CD4-positive, alpha-beta T cell treated with Interleukin-15 for 4 hours (primary cell): ENCODE measurements at places on chromosomes 2 and 18.

- no peak for DNase-seq
Observed at GRCh38 chr18:46346213-46346612, 242.0 kb downstream of the HAUS1 start.

GRCh38 chr2:159807183-159808031, 9.4 kb upstream of the CD302 start:
- peak; percentile 7 for DNase-seq

GRCh38 chr18:25350489-25351251, 1.3 kb downstream of the ZNF521 start:
- no peak for DNase-seq

- no peak for DNase-seq
Observed at GRCh38 chr2:4914551-4914950, 777.6 kb upstream of the SOX11 start.

DNA sequence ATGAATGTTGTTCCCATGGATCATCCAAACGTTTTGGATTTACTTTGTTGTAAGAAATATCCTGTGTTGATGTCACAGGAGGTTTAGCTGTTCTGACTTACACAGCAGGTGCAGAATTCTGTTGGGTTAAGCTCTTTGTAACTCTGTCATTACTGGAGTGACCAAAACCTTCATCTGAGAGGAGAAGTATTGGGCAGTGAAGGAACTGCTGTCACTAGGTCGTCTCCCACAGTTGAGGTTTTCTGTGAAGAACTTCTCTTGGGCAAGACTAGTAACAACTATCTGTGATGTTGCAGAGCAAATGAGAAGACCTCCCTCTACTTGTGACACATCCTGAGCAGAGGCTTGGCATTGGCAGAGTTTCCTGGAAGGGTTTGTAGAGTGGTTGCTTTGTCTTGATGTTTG, 2.9 kb downstream of the SPTBN1 start:
- DNase-seq, result no peak

- DNase-seq, result no peak
Observed at GRCh38 chr2:114543236-114543766, 100.9 kb downstream of the DPP10 start.

- DNase-seq, result no peak
Observed at GRCh38 chr2:27940090-27940671, 49.7 kb downstream of the BABAM2 start.

DNA sequence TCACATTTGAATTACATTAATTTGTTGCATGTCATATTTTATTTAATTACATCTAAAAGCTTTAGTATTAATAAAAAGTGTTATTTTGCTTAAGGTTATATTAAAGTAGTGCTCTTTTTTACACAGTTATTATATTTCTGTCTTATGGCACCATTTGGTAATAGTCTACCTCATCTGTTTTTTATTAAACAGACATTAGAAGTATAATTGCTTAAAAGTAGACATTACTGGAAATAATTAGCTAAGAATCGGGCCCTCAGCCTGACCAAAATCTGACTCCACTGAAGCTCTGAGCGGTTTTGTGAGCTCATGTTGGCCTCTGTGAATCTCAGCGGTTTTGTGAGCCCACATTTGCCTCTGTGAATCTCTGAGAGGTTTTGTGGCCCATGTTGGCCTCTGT, 102.5 kb upstream of the SNTG2 start:
- DNase-seq, result no peak

- DNase-seq, result no peak
Observed at GRCh38 chr2:176873403-176873802, 339.2 kb upstream of the HNRNPA3 start.

- DNase-seq, result peak; percentile 13
Observed at GRCh38 chr2:27977731-27978312, 87.3 kb downstream of the BABAM2 start.

DNA sequence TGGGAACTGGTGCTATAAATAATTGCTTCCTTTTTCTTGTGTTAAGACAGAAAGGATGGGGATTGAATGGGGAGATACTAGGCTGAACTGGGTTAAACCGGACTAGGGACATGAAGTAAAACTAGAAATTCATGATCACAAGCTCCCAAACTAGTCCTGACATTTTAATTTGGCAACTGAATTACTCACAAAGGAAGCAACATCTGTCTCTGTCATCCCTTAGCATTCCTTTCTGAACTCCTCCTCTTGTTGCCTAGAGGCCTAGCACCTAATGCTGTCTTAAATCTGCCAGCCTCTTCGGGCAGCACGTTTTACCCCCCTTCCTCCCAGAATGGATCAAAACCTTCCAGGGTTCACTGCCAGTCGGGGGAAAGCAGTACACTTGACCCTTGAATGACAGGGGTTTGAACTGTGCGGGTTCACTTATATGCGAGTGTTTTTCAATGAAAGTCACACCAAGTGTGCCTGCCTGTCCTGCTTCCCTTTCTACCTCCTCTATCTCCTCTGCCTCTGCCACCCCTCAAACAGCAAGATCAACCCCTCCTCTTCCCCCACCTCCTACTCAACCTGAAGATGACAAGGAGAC, 8.2 kb downstream of the KCTD1 start:
- no peak for DNase-seq

GRCh38 chr18:39453882-39454281, 1888.3 kb upstream of the CELF4 start:
- no peak for DNase-seq

DNA sequence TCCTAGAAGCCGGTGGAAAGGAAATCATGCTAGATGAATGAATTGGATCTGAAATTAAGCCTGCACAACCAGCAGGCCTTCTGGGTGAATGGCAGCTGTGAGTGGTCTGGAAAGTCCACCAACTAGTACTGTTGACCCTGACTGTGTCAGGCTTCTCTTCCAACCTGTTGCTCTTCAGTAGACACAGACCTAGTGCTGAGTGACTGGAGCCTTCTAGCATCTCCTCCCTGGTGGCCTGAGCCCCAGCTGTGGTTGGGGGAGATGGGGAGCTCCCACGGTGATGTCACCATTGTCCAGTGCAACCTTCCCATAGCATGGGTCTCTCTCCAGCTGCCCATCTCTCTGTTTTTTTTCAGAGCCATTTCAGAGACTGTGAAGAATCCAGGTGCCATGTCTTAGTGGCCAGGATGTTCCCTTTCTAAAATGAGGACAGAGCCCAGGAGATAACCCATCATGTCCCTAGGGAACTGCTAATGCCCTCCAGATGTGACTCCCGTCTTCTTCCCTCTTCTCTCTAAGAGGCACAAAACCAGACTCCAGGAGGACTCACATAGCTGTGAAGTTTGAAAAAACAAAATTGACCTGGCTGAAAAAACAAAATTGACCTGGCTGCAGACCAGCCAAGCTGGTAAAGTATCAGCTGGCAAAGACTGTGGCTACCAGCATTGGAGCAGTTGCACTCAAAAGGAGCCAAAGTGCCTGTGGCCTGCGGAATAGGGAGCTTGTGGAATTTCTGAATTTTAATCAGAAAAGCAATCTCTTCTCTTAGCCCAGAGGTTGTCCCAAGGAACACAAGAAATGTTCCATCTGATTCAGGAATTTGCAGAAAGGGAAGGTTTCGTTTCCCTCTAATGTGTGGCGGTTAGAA, 67.4 kb upstream of the RPL31 start:
- DNase-seq, result no peak

GRCh38 chr18:62183578-62184195, 3.2 kb downstream of the PIGN start:
- DNase-seq, result peak; percentile 68

GRCh38 chr2:198905881-198906612, 551.7 kb downstream of the SATB2 start:
- DNase-seq, result no peak

- no peak for DNase-seq
Observed at GRCh38 chr2:233468047-233468740, 98.4 kb downstream of the USP40 start.

DNA sequence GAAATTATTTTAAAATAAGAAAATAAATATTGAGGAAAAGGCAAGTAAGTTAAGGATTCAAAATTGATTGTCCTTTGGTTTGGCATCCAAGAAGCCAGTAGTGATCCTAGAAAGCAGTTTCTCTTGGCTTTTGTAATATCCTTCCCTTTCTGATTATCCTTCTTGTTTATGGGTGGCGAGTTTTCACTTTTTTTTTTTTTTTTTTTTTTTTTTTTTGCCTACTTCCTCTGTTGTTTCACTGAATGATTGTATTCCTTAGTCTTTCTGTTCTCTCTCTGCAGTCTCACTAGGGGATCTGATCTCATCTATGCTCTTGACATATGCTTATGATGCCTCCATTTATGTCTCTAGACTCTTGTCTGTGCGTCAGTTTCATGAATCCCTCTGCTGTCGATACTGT, 4.2 kb downstream of the NAPG start:
- DNase-seq, result no peak

- no peak for DNase-seq
Observed at GRCh38 chr2:60441800-60442199, 111.7 kb downstream of the BCL11A start.

GRCh38 chr2:18623782-18624181, 34.4 kb upstream of the NT5C1B start:
- DNase-seq, result no peak

DNA sequence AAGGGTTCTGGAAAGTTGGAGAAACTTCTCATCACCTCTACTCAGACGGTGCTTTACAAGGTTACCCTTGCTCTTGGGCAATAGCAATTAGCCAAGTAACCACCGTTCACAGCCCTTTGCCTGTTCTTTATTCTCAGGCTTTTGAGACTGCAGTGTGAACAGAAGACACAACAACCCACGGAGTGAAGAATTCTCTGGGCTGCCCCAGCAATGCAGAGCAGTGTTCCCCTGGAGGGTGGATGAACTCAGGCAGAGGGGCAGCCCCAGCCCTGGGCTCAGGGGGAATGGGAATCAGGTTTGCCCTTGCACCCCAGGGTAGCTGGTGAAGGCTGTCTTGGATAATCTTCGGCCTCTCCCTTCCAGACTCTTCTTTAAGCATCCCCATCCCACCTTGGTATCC, 69.1 kb downstream of the MCFD2 start:
- DNase-seq, result no peak

DNA sequence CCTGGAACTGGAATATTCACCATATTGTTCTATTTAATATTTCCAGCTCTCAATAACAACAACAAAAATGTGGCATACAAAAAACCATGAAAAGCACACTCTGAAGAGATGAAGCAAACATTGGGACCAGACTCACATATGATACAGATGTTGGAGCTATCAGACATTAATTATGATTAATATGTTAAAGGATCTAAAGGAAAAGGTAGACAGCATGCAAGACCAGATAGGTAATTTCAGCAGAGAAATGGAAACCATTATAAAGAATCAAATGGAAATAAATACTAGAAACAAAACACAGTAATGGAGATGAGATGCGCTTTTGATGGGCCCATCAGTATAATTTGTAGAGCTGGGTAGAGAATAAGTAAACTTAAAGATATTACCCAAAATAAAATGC, 50.9 kb upstream of the MGAT4A start:
- DNase-seq, result no peak

DNA sequence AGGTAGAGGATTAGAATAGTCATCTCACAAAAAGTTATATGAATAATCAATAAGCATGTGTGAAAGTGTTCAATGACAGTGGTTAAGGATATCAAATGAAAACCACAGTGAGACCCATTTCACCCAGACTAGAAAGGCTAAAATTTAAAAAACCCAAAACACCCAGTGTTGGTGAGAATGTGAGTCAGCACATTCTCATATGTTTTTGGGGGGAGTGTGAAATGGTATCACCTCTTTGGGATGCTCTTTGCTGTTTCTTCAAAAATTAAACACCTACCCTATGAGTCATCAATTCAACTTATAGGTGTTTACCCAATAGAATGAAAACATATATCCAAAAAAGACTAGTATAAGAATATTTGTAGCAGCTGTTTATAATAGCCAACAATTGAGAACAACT, 69.8 kb downstream of the MAP3K20 start:
- peak; percentile 20 for DNase-seq

DNA sequence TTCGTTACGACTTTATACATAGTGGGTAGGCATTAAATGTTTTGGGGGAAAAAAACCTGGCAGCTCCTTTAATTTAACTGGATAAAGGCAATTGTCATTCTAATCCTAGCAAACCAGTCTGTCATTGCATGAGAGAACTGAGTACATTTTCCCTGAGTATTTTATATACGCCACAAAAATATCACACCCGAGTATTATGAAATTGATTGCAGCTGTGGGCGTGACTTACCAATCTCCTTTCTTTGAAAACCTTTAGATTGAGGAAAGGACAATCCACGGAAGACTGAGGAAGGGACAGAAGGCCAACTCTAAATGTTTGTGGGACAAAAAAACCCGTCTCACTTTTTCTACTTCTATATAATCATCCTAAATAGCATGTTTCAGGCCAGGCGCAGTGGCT, 9.0 kb downstream of the TM4SF20 start:
- no peak for DNase-seq

DNA sequence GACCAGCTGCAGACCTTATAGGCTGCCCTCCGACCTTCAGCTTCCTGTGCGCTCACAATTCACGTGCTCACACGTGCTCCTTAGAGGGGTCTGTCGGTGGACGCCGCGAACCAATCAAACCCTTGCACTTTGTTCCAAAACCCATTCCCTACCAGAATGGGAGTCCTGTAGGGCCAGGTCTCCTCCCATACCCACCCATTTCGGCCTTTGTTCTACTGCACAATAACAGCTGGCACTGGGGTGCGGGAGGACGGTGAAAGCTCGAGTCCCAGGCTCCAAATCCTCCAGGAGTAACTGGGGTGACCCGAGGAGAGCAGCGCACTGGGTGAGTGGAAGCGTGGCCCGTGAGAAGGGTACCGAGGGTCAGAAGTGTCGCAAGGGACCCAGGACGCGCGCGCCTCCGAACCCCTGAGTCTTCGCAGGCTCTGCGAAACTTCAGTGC, 13.0 kb downstream of the SIX3 start:
- DNase-seq, result no peak

DNA sequence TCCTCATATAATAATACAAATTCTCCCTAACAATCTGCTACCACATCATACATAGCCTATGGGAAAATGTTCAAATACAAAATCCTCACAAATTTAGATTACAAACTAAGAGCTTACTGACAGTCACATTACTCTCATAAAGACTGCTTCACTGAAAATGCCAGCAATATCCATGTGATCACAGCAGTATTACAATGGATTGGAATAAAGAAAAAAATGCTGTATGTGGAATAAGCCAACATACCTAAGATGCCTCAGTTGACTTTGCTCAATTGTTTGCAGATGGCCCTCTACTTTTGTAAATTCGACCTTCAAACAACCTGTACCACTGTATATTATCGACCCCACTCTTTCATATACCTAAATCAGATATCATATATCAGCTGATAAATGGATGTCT, 88.7 kb downstream of the DYM start:
- no peak for DNase-seq

DNA sequence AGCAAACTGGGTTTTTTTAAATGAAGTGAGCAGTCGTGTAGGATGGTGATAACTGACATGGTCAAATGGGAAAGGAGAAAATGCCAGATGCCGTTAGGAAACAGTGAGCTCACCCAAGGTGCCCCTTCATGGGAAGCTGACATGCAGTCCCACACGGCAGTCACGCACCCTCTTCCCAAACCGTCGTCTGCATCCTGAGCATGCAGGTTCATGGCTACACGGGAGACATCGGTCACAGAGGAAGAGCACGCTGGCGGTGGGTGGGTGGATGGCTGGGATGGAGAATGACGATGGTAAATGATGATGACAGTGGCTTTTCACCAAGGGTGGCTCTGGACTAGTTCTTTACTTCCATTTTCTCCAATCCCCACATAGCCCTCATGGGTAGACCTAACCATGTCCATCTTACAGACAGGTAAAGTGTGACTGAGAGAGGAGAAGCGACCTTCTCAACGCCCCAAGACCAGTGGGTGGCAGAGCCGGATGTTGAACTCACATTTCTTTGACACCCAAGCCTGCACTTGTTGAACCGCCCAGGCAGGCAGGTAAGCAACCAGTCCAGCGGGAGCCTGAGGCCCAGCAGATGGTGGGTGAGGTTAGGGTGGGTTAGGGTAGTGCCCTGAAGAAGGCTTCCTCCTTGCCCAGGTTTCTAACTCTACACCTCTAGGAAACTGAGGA, 44.5 kb downstream of the TNS1 start:
- DNase-seq, result no peak
